ENCODE measurements at places on chromosomes 1 and 21.

DNA sequence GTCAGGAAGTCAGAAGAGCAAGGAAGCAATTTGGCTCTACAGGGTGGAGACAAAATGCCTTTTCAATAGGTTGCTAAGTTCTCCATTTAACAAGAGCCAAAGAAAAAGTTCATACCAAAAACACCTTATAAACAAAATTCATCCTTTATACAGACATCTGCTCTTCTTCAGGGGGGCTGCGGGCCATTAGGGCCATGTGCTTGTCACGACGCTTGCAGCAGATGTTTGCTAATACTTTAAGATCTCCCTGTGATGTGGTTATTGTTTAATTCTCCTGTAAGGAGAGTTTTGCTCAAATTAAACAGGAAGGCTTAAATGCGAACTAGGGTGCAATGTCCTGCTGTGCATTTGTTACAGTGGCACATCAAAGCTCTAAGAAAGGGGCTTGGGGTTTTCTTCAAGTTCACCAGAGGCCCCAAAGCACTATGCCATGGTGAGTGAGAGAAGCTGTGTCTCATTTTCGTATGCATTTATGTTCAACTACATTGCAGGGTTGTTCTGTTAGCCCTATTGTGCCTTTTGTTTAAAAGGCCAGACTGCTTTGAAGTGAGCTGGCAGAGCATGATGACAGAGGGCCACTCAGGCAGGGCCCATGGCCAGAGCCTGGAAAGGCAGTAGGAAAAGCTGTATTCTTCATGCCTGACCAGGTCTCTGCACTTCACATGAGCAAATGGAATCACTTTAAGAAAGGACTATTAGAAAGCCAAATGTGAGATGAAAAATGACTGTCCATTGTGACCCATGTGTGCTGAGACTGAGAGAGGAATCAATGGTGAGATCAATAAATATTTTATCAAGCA, 24.8 kb upstream of the NTPCR start:
- H3K36me3 ChIP-seq = peaks cover 2% of the 10 kb centered on the region
- no peaks in the 10 kb centered on the region for H3K27me3 ChIP-seq
- no peak for DNase-seq
- H3K27ac ChIP-seq = no peak overlapping the region
- peaks cover 25% of the 10 kb centered on the region for H3K4me1 ChIP-seq

GRCh38 chr1:48493970-48494769, 22.2 kb upstream of the SPATA6 start:
- DNase-seq = no peak
- peaks cover 4% of the 10 kb centered on the region for H3K4me1 ChIP-seq
- H3K36me3 ChIP-seq = no peaks in the 10 kb centered on the region
- no peak overlapping the region for H3K27ac ChIP-seq
- H3K27me3 ChIP-seq = peaks cover 7% of the 10 kb centered on the region

GRCh38 chr1:217747156-217747769, 116.1 kb downstream of the SPATA17 start:
- no peak overlapping the region for H3K4me3 ChIP-seq
- no peak overlapping the region for H3K27ac ChIP-seq
- DNase-seq = no peak
- no peaks in the 10 kb centered on the region for H3K27me3 ChIP-seq
- H3K36me3 ChIP-seq = no peaks in the 10 kb centered on the region

- peaks cover 11% of the 10 kb centered on the region for H3K27me3 ChIP-seq
- H3K27ac ChIP-seq = no peak overlapping the region
- no peaks in the 10 kb centered on the region for H3K36me3 ChIP-seq
- peaks cover 3% of the 10 kb centered on the region for H3K4me1 ChIP-seq
- no peak for DNase-seq
- H3K4me3 ChIP-seq = no peak overlapping the region
Observed at GRCh38 chr21:37601915-37602314, 235.3 kb downstream of the DYRK1A start.

GRCh38 chr1:239067058-239067457, 319.3 kb upstream of the CHRM3 start:
- no peaks in the 10 kb centered on the region for H3K36me3 ChIP-seq
- H3K27me3 ChIP-seq = no peaks in the 10 kb centered on the region
- no peaks in the 10 kb centered on the region for H3K4me1 ChIP-seq
- H3K4me3 ChIP-seq = no peak overlapping the region
- DNase-seq = no peak

DNA sequence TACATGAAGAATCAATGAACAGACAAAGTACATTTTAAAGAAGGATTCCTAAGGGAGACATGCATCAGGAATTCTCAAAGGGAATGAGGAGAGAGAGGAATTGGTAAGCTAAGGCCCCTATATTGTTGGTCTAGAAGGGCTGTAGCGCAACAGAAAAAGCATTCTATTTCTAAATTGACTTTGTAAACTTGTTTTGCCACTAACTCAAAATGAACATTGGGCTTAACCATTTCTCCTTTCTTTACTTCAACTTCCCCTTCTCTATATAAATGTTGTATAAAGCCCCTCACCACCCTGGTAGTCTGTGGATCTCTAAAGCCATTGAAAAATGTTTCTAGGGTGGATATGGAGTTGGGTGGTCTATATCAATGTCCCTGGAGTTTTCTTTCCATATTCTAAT, 20.4 kb upstream of the OR6N2 start:
- H3K4me3 ChIP-seq = no peak overlapping the region
- DNase-seq = no peak
- no peaks in the 10 kb centered on the region for H3K4me1 ChIP-seq
- peaks cover 34% of the 10 kb centered on the region for H3K27me3 ChIP-seq
- H3K27ac ChIP-seq = no peak overlapping the region

- H3K36me3 ChIP-seq = peaks cover 2% of the 10 kb centered on the region
- H3K27ac ChIP-seq = no peak overlapping the region
- H3K4me3 ChIP-seq = no peak overlapping the region
- no peak for DNase-seq
- peaks cover 18% of the 10 kb centered on the region for H3K4me1 ChIP-seq
- peaks cover 4% of the 10 kb centered on the region for H3K27me3 ChIP-seq
Observed at GRCh38 chr21:15557925-15558324, 171.9 kb upstream of the USP25 start.

- H3K4me1 ChIP-seq = peaks cover 28% of the 10 kb centered on the region
- H3K27me3 ChIP-seq = no peaks in the 10 kb centered on the region
- H3K27ac ChIP-seq = no peak overlapping the region
Observed at GRCh38 chr1:211825980-211826379, 4.6 kb downstream of the LPGAT1 start.

GRCh38 chr1:15736038-15736891, at the start of gene SLC25A34:
Gene SLC25A34 (plus strand): TSS chr1:15736258. CDS start chr1:15736486, 228 bp downstream.
- no peaks in the 10 kb centered on the region for H3K36me3 ChIP-seq
- H3K27me3 ChIP-seq = no peaks in the 10 kb centered on the region
- H3K27ac ChIP-seq = no peak within 1 kb of the TSS
- no peak for DNase-seq
- H3K4me1 ChIP-seq = peaks cover under 1% of the 10 kb centered on the region
- H3K4me3 ChIP-seq = no peak within 1 kb of the TSS

Measured in activated naive CD8-positive, alpha-beta T cell treated with anti-CD3 and anti-CD28 coated beads for 36 hours (primary cell).